SK-MEL-5 (cell line): ENCODE measurements at places on chromosomes 7 and 10.

DNA sequence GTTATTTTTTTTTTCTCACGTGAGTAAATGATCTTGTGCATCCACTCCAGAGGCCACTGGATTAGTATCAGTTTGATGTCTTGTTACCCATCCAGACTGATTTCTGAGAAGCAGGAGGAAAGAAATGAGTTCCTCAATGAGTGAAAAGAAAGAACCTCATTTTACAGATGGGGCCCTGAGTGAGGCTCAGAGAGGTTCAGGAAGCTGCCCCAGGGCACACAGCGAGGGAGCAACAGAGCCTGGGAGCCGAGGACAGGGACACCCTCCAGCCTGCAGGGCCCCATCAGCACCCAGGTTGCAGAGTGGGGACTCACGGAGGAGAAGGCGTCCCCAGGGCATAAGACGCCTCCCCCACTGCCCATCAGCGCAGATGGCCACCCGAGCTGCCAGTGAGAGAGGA lies 30.9 kb upstream of the TNRC18 start:
- no peak for DNase-seq

- no peak for DNase-seq
Observed at GRCh38 chr10:33799944-33800323, 465.5 kb upstream of the NRP1 start.

DNA sequence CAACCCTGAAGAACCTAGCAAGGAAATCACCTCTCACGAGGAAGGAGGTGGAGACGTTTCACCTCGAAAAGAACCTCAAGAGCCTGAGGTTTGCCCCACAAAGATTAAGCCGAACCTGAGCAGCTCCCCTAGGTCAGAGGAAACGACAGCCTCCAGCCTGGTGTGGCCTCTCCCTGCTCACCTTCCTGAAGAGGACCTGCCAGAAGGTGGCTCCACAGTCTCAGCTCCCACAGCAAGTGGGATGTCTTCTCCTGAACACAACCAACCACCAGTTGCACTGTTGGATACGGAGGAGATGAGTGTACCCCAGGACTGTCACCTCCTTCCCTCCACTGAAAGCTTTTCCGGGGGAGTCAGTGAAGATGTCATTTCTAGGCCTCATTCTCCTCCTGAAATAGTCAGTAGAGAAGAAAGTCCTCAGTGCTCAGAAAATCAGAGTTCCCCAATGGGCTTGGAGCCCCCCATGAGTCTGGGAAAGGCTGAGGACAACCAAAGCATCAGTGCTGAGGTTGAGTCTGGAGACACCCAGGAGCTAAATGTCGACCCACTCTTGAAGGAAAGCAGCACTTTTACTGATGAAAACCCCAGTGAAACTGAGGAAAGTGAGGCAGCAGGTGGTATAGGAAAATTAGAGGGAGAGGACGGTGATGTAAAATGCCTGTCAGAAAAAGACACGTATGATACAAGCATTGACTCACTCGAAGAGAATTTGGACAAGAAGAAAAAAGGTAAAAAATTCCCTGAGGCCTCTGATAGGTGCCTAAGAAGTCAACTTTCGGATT lies 150.2 kb downstream of the LCOR start:
- no peak for DNase-seq

DNA sequence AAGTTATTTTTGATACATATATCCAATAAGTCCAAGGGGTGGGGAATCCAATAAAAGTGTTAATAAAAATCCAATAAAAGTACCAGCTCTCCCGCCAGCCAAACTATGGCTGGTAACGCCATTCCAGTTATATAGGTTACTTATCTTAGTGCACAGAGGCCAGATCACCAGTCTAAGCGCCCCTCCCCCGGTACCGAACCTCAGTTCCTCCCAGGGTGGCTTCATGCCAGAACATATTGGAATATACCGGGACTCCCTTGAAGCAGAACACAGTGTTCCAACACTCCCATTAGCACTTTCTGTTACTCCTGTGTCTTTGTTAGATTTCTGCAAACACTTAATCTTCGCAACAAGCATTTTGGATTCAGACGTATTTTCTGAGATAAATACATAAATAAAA lies 7.5 kb downstream of the FBH1 start:
- DNase-seq = no peak

DNA sequence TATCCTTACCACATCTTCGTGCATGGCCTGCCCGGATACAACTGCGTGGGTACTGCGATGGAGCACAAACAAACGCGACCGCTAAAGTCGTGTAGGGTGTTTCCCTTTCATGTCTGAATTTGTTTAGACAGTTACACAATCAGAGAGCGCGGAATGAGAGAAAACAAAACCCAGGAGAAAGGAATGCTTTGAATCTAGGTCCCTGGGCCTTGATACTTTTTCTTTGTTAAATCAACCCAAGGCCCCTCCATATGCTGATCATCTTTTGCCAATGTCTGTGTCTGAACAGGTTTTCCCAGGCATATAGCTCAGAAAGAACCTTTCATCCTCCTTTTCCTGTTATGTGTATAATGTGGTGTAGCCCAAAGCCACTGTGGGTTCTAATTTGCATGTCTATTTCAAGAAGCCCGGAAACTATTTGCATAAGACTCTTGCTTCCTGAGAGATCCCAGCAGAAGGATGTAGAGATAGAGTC lies 145.8 kb downstream of the FRMD4A start:
- DNase-seq = no peak

DNA sequence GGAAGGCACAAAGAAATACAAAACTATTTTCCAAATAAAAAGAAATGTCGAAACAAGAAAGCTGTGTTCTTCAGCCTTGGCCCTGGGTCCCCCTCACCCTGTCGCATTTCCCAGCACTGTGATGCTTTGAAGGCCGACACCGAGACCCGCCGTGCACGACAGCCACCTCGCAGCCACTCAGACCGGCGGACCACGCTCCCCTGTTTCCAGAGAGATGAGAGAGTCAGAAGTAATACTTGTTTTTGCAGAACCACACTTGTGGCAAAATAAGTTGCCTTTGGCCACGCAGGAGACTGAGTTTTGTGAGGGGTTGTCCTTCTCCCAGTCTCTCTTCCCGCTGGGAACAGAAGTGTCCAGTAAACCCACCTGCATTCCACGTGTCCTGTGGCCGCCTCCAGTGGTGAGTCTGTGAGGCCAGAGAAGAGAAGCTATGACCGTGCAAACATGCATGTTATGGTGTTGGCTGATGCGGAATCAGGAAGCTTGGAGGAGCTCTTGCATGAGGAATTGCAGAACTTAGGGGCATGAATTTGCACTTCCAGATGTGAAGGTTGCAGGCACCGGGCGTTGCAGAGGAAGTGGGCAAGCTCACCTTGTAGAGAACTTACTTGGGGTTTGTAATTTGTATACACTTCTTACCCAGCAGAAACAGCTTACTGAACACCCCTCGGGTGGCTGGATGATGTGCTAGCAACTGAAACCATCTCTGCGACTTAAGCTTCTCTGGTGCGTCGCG lies 194.5 kb downstream of the EBF3 start:
- DNase-seq = no peak
